ENCODE measurements at places on chromosomes 7 and 10. TPM values are rescaled to one million over a fixed set of nuclear protein-coding genes. Genes with fewer than 3 reads are reported as not detected.

DNA sequence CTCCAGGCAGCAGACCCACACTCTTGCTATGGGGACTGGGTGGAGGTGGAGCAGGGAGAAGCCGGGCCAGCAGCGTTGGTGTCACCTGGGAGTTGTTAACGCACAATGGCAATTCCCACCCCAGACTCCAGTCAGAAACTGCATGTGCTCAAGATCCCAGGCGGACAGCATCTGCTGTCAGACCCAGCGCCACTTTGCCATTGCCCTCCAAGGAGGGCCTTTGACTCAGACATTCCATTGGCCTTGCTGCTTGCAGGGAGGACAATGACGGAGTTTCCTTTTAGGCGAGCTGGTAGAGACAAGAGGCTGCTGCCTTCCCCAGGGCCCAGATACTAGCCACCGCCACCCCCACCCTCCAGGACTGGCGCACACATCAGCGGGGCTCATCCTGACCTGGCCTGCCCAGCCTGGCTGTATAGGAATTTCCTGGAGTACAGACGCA lies 34.5 kb downstream of the ZNF775 start:
- no peaks in the 10 kb centered on the region for H3K27me3 ChIP-seq
- H3K27ac ChIP-seq, result no peak overlapping the region
- H3K4me3 ChIP-seq, result no peak overlapping the region
- H3K4me1 ChIP-seq, result no peaks in the 10 kb centered on the region
- DNase-seq, result no peak
- peaks cover 3% of the 10 kb centered on the region for H3K36me3 ChIP-seq

- H3K27me3 ChIP-seq, result no peaks in the 10 kb centered on the region
- no peak for DNase-seq
- no peaks in the 10 kb centered on the region for H3K4me1 ChIP-seq
- no peaks in the 10 kb centered on the region for H3K36me3 ChIP-seq
Observed at GRCh38 chr7:123770378-123770777, 21.6 kb upstream of the WASL start.

DNA sequence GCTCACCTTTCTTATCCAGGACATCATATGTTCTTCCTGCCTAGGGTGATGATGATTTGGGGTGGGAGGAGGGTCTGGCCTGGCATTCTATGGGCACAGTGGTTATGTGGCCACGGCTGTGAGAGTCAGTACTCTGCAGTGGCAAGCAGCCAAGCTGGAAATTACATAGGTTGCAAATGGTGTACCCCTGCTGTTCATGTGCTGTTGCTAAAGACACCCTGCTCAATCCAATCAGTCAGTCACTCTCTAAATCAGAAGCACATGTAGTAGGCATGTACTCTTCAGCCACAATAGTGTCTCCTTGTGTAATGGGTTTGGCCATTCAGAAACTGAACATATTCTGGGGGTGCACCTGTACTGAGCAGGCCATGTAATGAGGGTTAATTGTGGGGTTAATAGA lies 449.1 kb upstream of the ANKRD30A start:
- H3K27ac ChIP-seq, result no peak overlapping the region
- H3K27me3 ChIP-seq, result no peaks in the 10 kb centered on the region
- no peak for DNase-seq
- H3K4me3 ChIP-seq, result no peak overlapping the region
- no peaks in the 10 kb centered on the region for H3K4me1 ChIP-seq
- H3K36me3 ChIP-seq, result no peaks in the 10 kb centered on the region

GRCh38 chr10:79555354-79556309 lies 4.6 kb downstream of the SFTPA2 start:
- H3K36me3 ChIP-seq, result no peaks in the 10 kb centered on the region
- H3K27me3 ChIP-seq, result no peaks in the 10 kb centered on the region
- H3K4me3 ChIP-seq, result no peak overlapping the region
- H3K27ac ChIP-seq, result no peak overlapping the region

Gene CALHM3
- total RNA-seq, result not detected

Gene PLAU
- total RNA-seq, result 0.78 TPM

Gene TAS2R4
- 1.1 TPM for total RNA-seq

Gene HOXA3
- not detected for total RNA-seq

All from naive thymus-derived CD4-positive, alpha-beta T cell (primary cell).